ENCODE measurements at places on chromosomes 13 and 19.

DNA sequence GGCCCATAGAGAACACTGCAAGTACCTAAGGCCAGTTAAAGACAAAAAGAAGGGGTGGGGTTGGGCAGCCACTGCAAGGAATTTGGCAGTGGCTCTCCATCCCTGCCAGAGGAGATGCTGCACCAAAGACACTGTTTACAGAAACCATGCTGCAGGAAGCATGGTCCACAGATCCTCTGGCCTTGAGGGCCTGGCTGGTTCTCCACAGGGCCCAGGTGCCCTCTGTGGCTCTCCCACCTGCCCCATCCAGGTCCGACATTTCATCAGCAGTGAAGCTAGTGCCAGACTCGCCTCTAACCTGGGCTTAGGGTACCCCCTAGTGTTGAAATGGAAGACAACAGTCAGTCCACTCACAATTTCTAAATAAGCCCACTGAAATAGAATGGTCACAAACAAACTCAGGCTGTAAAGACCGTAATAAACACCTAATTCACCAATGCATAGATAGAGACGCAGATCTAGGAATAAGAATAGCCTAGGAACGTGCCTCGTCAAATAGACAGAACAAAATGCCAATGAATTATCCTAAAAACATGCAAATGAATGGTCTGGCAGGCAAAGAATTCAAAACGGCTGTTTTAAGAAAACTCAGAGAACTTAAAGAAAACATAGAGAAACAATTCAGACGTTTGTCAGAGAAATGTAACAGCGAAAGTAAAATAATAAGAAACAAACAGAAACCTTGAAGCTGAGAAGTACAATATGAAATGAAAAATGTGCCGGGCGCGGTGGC lies 23.3 kb downstream of the LYPD4 start:
- peak; percentile 35 for DNase-seq

- no peak for DNase-seq
Measured at GRCh38 chr19:5891938-5892771, 11.4 kb downstream of the NDUFA11 start.

DNA sequence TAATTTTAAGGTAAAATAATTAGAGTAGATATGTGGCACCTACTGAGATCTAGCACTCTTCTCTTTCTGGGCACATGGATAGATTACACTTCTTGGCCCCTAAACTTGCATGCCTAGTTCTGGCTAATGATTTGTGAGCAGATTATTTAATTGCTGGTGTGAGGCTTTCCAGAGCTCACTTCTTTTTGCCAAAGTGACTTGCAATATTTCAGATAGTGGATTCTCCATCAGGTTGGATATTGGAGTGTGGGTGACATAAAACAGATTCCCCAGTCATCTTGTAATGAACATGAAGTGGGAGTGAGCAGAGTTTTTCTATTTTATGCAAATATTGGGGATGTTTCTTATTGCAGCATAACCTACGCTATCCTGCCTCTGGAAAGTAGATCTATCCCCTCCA lies 247.9 kb downstream of the KLF5 start:
- DNase-seq: no peak

DNA sequence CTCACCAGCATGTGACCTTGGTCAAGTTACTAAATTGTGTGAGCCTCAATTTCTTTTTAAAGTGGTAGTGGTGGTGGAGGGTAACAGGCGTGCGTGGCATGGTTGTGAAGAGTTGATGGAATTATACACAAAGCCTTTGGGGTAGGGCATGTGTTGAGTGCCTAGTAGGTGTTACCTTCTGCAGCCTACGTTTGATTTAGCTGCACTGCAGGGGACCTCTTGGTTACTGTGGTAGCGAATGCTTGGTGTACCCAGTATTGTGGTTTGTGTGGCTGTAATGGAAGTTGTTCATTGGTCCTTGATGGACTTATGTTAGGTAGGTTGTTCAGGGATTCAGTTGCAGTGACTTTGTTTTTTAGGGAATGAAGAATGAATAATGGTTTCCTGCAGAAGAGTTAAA lies 24.6 kb downstream of the PRAM1 start:
- DNase-seq: no peak

DNA sequence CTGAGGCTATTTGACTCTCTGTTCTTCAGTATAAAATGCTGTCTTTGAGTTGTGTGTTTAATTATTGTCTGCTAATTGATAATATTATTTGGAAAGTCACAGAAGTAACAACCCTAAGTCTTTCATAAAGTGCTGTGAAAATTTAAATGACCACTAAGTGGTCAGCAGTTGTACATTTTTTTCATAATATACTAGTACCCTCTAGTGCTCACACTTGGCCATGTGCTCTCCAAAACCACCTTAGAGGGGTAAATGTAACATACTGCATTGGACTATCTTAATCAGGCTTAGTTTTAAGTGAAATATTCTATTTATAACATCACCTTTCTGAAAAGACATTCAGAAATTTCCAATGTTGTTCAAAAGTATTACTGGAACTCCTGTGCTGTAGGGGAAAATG lies 745.3 kb downstream of the GPC5 start:
- peak; percentile 9 for DNase-seq

GRCh38 chr13:106701771-106702341 lies 133.9 kb upstream of the ARGLU1 start:
- DNase-seq: peak; percentile 31

DNA sequence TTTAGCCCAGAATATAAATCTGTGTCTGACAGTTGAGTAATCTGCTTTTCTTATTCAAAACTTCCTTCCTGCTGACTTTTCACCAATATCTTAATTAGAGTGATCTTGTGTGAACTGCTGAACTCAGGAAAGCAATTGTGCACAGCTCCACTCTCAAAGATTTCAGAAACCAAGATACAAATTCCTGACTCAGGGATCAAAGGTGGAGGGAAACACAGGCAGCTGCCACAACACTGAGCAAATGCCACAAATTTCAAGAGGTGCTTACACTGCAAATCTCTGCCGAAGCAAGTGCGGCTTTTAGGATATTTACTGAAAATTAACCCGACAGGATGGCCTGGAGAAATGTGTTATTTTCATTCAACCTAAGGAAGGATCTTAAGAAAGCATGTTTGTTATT lies 111.4 kb downstream of the STOML3 start:
- DNase-seq: peak; percentile 67

DNA sequence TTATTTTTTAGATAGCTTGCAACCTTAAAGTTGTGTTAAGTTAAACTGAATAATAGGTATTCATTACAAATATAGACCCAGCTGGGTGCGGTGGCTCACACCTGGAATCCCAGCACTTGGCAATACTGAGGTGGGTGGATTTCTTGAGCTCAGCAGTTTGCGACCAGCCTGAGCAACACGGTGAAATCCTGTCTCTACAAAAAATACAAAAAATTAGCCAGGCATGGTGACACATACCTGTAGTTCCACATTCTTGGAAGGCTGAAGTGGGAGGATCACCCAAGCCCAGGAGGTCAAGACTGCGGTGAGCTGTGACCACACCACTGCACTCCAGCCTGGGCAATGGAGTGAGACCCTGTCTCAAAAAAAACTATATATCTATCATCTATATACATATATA lies 386.5 kb downstream of the PCDH17 start:
- DNase-seq: peak; percentile 17

DNA sequence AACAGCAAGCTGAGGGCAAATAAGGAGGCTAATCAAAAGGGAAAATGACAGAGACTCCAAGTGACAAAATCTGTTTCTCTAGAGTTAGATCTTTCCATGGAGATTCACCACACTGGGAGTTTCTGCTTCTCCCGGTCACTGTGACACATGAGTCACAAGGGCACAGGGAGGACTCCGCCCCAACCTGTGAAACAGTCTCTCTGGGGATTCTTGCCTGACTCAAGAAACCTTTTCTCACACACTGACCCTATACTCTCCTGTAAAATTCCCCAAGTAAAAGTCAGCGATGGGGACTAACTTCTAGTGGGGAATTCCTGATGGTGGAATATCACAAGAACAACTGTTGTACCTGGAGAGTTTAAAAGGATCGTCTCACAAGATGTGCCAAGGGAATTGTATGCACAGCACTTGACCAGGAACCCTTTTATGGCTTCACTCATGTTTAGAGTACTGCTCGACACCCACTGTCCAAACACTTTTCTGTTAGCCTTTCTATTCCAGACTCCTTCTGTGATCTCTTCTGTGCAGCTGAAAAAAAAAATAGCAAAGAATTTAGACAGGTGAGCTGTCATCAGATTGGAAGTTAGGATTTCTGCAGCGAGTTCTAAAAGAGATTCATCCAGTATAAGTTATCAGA lies 46.8 kb upstream of the URAD start:
- DNase-seq: peak; percentile 9

GRCh38 chr19:1009041-1009980 lies 9.1 kb downstream of the GRIN3B start:
- no peak for DNase-seq

- DNase-seq: no peak
Measured at GRCh38 chr19:8097681-8098567, 45.4 kb downstream of the CCL25 start.

GRCh38 chr13:25292301-25292700 lies 5.0 kb upstream of the MTMR6 start:
- DNase-seq: peak; percentile 59

DNA sequence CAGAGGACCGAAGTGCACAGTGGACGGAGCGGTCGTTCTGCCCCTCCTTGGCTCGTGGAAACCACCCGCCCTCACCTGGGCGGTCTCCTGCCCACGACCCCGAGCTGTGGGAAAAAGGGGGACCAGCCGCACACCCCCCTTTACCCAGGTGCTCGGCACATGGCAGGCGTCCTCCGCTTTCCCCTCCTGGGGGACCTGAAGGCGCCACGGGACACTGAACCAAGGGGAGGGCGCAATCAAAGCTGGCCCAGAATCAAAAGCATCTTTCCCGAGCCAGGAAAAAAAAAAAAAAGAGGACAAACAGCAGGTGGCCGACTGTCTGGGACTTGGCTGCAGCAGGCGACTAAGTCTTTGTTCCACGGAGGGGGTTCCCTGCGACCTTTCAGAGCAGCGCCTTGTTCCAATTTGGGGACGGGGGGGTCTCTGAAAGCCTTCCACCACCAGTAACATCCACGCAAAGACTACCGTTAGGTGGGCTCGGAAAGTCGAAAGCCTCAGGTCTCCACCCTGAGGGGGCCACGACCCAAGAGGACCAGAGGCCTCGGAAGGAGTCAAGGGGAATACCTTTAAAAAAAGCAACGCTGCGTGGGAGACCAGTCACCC lies 1.1 kb downstream of the MBD3 start:
- no peak for DNase-seq

DNA sequence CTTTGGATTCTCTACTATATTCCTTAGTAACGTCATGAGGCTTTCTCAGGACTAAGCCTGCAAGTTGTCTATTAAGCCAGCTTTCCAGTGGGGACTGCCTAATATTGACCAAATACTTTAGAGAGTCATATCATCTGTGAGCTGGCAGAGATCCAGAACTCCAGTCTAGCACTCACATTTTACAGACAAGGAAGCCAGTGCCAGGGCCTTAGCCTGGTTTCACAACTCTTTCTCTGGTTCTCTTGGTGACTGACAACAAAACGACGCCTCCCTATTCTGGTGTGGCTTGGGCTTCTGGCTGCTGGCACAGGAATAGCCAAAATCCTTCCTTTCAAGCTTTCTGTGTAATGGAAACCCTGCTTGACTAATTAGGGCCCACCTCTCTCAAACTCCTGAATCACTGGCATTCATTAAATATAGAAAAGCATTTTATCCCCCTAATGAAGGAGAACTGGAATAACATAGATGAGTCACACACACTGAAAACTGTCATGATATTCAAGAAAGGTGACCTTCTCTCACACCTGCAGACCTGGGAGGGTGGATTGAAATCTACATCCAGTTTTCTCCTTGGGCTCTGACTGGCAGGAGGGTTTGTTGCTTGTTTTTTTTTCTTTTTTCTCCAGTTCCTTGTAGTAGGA lies 75.2 kb upstream of the UBL3 start:
- DNase-seq: peak; percentile 93

DNA sequence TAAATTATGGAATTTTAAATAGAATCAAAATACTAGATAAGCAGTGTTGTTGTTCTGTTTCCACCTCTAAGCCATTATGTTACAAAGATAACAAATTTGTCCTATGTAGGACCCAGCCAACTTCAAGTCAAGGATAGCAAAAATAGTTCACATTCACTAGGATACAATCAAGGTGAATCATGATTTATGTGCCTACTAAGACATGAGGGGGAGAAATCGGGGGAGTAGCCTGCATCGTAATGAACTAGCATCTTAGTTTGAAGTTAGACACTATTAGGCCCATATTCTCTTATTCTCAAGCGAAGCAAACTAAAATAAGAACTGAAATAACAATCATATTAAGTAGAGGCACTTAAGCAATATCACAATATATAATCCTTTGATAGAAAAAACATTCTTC lies 779.4 kb upstream of the PCDH9 start:
- no peak for DNase-seq

GRCh38 chr13:48320891-48321510 lies 17.4 kb downstream of the RB1 start:
- no peak for DNase-seq

DNA sequence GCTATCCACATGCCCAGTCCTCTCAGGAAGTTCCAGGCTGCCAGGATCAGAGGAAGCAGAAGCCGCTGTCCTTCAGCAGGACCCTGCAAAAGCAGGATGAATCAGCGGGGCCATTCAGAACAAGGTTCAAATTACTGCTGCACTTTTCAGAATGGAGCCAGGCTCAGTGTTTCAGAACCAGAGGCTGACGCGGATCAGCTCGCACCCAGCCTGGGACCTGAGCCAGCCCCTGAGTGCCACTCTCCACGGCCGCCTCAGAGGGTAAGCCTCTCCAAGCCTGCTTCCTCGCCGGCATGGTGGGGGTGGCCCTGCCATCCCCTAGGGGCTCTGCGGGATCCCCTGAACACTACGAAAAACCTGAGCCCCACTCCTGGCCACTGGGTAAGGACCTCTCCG lies 24.7 kb downstream of the RASA3 start:
- no peak for DNase-seq

DNA sequence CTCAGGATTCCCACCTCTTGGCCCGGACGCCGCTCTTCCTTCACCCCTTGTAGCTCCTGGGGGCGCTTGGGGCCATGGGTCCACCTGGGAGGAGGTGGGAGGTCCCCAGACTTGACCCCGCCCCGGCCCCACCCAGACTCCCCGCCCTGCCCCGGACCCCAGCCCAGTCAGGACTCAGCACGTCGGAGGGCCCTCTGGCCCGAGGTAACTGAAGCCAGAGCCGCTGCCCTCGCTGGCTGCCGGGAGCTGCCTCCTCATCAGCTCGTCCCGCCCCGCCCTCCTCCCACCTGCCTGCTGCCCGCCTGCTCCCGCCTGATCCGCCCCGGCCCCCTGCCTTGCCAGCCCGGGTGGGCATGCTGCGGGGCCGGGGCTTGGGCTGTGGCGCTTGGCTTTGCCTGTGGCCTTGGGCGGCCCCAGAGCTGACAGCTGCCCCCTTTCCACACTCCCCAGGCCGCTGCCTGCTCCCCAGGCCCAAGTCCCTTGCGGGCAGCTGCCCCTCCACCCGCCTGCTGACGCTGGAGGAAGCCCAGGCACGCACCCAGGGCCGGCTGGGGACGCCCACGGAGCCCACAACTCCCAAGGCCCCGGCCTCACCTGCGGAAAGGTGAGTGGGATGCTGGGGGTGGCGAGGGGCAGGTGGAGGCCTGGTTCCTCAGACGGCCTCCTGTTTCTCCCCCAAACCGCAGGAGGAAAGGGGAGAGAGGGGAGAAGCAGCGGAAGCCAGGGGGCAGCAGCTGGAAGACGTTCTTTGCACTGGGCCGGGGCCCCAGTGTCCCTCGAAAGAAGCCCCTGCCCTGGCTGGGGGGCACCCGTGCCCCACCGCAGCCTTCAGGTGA lies 9.4 kb downstream of the ARHGAP33 start:
- DNase-seq: no peak

- no peak for DNase-seq
Measured at GRCh38 chr19:53193535-53194222, 521 bp upstream of the ZNF665 start.

GRCh38 chr19:23415561-23416191 lies 20.4 kb upstream of the ZNF91 start:
- DNase-seq: peak; percentile 10

- no peak for DNase-seq
Measured at GRCh38 chr13:25064396-25064795, 31.5 kb upstream of the PABPC3 start.

Data from renal cortical epithelial cell (primary cell).